Endothelial cell of umbilical vein (primary cell): ENCODE measurements at places on chromosomes 7 and 10. TPM values are rescaled to one million over a fixed set of nuclear protein-coding genes. Genes with fewer than 3 reads are reported as not detected.
A peak's percentile ranks its signal among the peaks of the same experiment; 100 is the strongest.

DNA sequence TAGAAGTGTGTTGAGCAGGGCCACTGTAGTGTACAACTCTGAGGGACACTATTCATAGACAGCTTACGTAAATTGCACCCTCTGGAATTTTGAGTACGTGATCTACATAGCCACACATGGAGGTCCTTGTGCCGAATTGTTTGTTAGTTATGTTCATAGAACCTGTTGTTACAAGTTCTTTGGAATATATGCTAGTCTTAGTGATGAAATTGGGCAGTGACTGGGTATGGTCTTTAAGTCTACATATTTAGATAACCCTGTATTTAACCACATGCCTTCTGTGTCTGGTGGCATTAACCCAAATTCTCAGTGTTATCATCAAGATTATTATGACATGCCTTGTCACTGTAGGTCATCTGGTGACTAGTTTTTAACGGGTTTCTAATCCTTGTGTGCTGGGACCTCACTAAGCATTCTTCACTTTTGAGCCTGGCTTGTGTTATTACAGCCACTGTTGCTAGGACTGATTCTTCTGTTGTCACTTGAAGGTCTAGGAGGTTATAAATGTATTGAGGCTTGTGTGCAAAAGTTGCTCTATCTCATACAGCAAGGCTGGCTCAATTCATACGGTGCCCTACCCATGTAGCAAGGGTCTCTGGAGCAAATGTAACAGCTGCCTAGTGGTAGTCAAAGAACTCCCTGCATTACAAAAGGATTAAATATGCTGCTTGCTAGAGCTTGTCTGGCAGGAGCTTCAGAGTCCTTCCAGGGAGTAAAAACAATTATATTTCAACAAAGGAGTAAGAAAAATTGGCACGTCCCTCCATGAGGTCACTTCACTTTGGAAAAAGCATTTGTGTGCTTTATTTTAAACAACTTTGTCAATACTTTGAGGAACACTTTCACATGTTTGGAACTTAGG is 65.4 kb downstream of the CDK14 start:
- no peak for DNase-seq

GRCh38 chr7:47697543-47697942 is 115.6 kb upstream of the TNS3 start:
- DNase-seq: no peak

- DNase-seq: no peak
Measured at GRCh38 chr10:77007834-77008233, 629.8 kb downstream of the KCNMA1 start.

GRCh38 chr7:136030867-136031318 is 53.7 kb upstream of the MTPN start:
- DNase-seq: no peak

DNA sequence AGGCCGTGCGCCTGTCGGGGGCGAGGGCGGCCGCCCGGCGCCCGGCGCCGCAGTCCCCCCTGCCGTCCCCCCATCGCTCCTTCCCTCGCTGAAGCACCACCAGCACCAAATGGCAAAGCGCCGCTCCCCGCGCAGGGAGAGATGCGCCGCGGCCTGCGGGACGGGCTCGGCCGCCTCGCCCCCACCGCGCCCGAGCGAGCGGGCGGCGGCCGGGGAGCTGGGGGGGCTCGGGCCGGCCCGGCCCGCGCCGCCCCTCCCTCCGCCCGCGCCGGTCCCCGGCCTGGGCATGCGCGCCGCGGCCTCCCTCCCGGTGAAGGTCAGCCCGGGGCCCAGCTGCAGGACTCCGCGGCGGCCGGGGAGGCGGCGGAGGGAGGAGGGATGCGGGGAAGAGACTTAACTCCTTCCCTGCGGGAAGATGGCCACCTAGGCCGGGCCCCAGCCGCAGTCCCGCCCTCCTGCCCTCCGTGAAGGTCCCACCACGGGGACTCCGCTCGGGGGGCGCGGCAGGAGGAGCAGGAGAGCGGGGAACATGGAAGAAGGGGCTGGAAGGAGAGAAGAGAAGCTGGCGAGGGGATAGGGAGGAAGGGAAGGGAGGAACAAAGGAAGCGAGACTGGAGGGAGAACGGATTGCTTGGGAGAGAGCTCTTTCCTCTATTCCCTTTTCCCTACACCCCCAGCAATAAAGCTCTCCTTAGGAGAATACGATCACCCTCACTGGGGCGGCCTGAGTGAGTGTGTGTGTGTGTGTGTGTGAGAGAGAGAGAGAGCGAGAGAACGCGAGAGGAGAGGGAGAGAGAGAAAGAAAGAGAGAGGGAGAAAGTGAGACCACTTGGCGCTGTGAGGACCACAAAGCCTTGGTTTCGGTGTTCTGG is 3.4 kb upstream of the SMARCD3 start:
- peak; percentile 62 for DNase-seq

DNA sequence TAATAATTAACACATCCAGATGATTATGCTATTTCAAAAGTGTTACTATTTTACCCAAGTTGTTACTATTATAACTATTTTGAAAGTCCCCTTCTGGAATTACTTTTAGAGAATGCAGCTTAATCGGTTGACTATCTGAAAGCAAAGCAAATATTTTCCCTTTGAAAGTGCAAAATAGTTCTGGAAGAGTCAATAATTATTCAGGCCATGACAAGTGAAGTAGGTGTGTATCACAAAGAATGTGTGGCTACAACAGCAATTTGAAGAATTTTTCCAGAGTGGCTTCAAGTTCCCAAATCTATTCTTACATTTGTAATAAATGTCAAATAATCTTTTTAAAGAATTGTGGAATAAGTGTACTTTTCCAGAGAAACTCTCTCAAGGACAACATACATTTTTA is 42.8 kb downstream of the RNLS start:
- DNase-seq: no peak

GRCh38 chr7:77428777-77429231 is 12.7 kb upstream of the GSAP start:
- no peak for DNase-seq

- DNase-seq: no peak
Measured at GRCh38 chr10:74624501-74624900, 201.9 kb upstream of the KAT6B start.

- DNase-seq: no peak
Measured at GRCh38 chr10:130352291-130352645, 216.1 kb downstream of the GLRX3 start.

- no peak for DNase-seq
Measured at GRCh38 chr7:40597517-40597916, 462.7 kb downstream of the SUGCT start.

The PON1 gene
- total RNA-seq: not detected in 2 replicates

The EPO gene
- not detected in 2 replicates for total RNA-seq

DNA sequence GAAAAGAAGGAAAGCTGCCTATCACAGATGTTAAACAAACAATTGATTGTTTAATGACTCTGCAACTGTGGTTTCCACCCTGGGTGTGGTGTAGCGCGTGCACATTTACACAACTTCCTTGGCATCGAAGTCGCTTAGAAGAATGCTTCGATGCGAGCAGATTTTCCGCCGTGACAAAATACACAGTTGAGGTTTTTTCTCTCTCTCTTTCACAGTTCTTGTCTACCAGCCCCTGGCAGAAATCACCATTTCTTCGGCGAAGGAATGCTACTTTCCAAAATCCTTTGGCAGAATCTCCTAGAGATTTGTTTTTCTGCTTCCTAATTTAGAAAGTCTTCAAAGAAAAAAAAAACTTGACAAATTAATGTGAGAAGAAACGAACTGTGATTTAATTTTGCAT is 70.7 kb upstream of the C1QL3 start:
- DNase-seq: no peak

The GIMAP1 gene
- total RNA-seq: 11.8 and 11.9 TPM in 2 replicates

DNA sequence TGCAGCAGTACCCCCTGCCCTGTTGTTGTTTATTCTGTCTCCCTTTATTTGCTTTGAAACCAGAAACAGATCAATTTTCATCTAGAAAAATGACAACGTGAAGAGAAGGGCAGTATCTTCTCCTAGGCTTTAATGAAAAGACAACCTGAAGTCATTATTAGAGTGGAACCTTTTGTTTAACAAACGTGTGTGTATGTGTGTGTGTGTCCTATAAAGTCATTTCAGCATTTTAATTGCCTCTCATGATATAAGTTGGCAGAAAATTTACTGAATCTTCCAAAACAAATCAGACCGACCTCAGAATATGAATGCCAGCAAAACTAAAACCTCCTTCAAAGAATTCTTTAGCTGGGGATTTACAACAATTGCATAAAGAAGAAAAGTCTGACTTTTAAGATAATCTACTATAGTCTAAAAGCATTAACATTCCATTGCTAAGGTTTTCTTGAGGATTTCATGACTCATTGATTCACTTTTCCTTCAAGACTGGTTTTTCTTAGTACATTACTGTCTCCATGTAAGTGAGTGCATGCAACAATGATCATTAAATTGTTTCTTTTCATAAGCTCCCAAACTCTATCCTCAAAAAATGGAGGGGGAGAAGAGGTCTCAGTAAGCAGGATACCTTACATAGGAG is 3.2 kb downstream of the GLI3 start:
- no peak for DNase-seq

GRCh38 chr10:113313048-113313602 is 239.7 kb upstream of the HABP2 start:
- no peak for DNase-seq

DNA sequence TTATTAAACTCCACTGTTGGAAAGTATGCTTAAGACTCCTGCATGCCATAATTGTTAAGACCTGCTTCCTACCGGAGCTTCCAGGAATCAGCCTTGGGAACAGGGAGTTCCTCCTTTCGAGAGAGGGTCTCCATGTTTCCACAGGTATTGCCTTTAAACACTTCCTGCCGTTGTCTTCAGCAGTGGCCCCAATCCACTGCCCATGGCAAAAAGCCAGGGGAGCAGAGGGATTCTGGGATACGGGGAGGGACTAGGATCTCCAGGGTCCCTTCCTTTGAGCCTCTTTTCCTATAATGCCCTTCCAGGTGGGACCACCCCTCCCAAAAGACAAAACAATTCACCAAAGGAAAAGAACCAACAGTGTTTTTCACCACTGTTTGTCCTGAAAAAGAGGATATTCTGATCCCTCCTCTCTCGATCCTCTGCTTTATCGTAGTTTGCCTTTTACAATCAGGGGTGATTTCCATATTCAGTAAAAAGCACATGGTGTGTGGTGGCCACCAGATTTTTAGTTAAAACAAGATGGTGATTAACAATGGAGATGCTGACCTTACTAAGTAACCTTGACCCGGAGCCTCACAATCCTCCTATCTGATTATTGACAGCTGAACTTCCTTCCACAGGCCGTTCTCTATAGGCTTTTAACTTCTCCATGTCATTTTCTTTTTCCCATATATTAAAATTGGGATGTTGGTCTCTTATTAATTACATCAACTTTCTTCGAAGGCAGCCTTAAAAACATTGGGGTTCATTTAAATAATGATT is 36.0 kb downstream of the LRRC72 start:
- DNase-seq: no peak

- no peak for DNase-seq
Measured at GRCh38 chr10:13375791-13376190, 27.7 kb upstream of the SEPHS1 start.

DNA sequence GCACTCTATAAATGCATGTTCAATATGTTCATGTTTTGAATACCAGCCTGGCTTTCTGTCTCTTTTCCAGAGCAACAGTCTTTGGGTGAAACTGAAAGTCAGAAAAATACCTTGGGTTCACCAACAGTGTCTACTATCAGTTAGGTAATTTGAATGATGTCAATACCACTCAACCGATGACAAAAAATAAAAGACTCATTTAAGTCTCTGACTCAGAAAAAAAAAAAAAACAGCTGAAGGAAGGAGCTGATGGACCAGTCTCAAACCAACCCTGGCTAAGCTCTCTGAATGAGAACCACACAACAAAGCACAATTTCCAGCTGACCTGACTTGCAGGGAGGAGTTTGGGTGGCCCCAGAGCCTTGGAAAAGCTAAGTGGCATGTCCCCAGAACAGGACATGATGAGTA is 42.5 kb downstream of the ABLIM1 start:
- no peak for DNase-seq

The NKX1-2 gene
- not detected in 2 replicates for total RNA-seq

DNA sequence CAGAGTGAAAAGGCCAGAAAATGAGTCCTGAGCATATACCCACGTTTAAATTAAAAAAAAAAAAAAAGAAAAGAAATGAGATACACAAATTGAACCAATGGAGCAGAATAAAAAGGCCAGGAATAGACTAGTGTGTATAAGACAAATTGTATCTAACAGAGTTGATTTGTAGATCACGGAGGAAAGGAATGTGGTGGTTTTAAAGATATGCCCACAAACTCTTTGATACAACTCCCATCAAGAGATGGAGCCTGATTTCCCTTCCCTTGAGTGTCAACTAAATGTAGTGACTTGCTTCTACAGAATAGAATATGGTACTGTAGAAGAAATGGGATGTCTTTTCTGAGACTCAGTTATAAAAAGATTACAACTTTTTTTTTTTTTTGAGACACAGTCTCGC is 10.4 kb downstream of the SYPL1 start:
- DNase-seq: no peak

GRCh38 chr7:37018954-37019353 is 294.7 kb upstream of the AOAH start:
- no peak for DNase-seq

- no peak for DNase-seq
Measured at GRCh38 chr10:98080494-98080893, 50.1 kb upstream of the CRTAC1 start.

- no peak for DNase-seq
Measured at GRCh38 chr7:7428806-7429205, 106.9 kb downstream of the COL28A1 start.

GRCh38 chr7:127415060-127415742 is 22.7 kb upstream of the ZNF800 start:
- DNase-seq: no peak
